Right cardiac atrium (tissue), 5 donors: ENCODE measurements at places on chromosomes 5 and 9.
A peak's percentile ranks its signal among the peaks of the same experiment; 100 is the strongest.

- DNase-seq, result no peak
These were observed 2075.1 kb upstream of the CDH9 start for GRCh38 chr5:29113516-29113915.

- peak; percentile 57 for DNase-seq
These were observed 5.3 kb upstream of the TRIM41 start for GRCh38 chr5:181217803-181218062.

DNA sequence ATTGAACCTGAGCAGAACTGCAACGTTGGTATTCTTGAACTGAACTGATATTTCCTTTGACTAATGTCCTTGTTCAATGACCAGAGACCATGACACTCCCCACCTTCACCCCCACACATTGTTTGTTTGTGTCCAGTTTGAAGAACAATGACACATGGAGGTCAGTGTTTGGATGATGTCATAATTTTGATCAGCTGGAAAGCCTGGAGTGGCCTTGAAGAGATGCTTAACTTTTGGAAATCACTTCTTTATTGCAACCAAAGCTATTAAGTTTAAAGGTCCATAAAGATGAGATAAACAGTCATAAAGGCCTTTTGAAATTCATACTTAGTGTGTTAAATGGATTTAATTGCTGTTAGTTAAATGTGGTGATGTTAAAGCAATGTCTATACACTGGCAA lies 92.7 kb downstream of the TMC1 start:
- no peak for DNase-seq

DNA sequence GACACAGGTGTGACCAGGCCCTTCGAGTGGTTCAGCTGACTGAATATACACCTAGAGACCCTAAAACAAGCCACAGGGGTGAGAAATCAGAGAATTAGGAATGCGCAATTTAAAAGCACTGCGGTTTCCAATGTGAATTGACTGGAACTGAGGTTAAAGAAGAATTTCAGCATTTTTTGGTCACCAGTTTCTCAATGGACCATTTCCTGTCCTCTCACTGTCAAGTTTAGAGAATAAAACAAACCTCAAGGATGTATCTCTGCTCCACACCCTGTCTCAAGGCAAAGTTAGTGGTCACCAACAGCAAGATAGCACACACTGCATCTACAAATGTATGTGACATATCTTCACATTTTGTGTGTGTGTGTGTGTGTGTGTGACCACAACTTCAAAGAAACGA lies 143.8 kb upstream of the MAP3K1 start:
- no peak for DNase-seq

DNA sequence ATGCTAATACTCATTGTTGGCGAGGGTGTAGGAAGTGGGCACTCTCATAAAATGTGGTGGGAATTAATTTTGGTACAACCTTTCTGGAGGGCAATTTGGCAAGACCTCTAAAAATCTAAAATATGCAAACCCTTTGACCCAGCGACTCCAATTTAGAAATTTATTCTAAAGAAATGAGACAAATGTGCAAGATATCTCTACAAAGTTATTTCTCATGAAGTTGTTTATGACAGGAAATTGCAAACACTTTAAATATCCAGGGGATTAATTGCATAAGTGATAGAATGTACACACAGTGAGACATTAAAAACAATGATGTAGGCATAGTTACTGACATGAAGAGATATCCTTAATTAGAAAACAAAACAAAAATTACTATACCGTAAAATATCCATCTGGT lies 246.3 kb upstream of the MAP3K1 start:
- no peak for DNase-seq

DNA sequence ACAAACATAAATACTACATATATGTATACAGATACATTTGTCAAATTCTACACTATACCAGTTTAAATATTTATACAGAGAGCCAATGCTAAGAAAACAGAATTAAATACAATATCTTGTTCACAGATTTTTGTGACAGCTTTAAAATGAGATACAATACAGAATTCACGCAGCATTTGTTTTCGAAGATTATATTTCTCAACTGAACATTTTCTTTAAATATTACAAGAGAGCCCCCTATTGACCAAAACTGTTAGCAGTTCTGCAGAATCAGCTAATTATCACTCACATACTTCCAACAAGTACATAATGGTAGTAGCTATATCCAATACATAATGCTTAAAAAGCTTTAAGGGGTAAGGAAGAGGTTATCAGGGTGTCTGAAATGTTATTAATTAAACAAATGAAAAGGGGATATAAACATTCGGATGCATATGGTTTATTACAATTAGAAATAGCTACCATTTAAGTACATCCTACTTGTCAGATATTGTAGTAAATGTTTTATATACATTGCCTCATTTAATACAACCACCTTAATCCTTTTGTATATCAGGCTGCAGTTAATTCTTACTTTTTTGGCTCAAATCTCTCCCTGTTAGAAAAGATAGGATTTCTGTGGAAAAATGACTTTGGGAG lies 31.7 kb downstream of the ZDHHC21 start:
- no peak for DNase-seq
